ENCODE measurements at places on chromosomes 4 and X. TPM values are rescaled to one million over a fixed set of nuclear protein-coding genes. Genes with fewer than 3 reads are reported as not detected.

Gene CLGN
- 1.1 TPM for total RNA-seq

Gene NXF3
- not detected for total RNA-seq

Gene TBC1D8B
- 12.1 TPM for total RNA-seq

Gene SH3BP2
- 33.7 TPM for total RNA-seq

Data from astrocyte (in vitro differentiated cells and primary cell).